ENCODE measurements at places on chromosomes 16 and 17. TPM values are rescaled to one million over a fixed set of nuclear protein-coding genes. Genes with fewer than 3 reads are reported as not detected.

GRCh38 chr17:5948811-5949210, 121.4 kb upstream of the WSCD1 start:
- H3K27me3 ChIP-seq, result no peaks in the 10 kb centered on the region
- DNase-seq, result no peak
- no peak overlapping the region for H3K4me3 ChIP-seq

DNA sequence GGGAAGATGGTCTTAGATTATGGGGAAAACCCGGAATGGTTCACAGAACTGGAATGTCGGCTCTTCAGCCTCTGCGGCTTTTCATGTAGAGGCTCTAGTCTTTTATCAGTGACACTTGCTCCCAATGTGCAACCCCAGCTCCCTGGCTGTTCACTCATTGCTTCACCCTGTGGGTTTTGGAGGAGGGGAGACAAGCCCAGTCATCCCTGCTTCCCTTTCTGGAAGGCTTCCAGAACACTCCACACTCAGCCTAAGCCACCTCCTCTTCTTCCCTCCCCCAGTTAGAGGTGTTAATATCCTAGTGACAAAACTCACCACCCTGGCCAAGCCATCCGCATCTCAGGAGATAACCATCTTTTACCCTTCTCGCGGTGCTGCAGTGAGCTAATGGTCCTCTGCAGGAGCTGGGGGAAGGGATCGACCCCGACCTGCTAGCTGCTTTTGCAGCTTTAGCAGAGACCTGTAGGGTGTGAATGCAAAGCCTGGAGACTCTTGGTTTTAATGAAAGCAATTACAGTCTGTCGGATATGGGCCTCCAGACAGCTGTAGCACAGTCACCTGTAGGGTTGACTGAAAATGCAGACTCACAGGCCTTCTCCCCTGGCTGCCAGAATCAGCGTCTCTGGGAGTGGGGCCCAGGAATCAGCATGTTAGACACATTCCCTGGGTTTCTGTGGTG, 24.3 kb upstream of the LASP1NB start:
- peak overlapping the region; percentile 5 for H3K27ac ChIP-seq
- peak; percentile 98 for DNase-seq
- H3K4me3 ChIP-seq, result no peak overlapping the region
- no peaks in the 10 kb centered on the region for H3K27me3 ChIP-seq
- peaks cover 66% of the 10 kb centered on the region for H3K36me3 ChIP-seq
- H3K4me1 ChIP-seq, result peaks cover 29% of the 10 kb centered on the region

GRCh38 chr17:81388091-81388611, 7.1 kb upstream of the BAHCC1 start:
- no peak for DNase-seq
- 0 out of 2 replicates have a peak overlapping the region, but pooled peaks have one; percentile 1 for H3K27ac ChIP-seq
- 0 out of 2 replicates have a peak, but pooled peaks cover 1% of the 10 kb centered on the region for H3K36me3 ChIP-seq

Gene PGP
- 5.8 TPM for total RNA-seq

- no peak for DNase-seq
- H3K36me3 ChIP-seq, result no peaks in the 10 kb centered on the region
- H3K27me3 ChIP-seq, result peaks cover 8% of the 10 kb centered on the region
These were observed 3.1 kb upstream of the MED11 start for GRCh38 chr17:4728124-4728523.

DNA sequence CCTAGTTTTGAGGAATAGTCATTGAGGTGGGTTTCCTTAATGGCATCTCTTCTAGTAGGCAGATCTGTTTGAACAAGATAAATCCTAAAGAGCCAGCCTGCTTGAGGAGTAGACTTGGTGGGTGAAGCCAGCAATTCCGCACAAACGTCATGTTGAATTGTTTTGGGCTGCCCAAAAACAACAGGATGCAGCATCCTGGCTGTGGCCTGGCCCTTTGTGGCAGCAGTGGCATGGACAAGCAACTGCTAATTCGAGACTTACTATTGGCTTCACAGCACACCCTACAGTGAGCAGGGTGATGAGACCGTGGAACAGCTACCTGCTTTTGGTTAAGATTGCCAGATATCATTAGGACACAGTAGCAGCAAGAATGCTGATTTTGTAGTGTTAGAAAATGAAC, 9.3 kb upstream of the VPS4A start:
- no peak overlapping the region for H3K4me3 ChIP-seq
- H3K27me3 ChIP-seq, result no peaks in the 10 kb centered on the region
- no peak overlapping the region for H3K27ac ChIP-seq

DNA sequence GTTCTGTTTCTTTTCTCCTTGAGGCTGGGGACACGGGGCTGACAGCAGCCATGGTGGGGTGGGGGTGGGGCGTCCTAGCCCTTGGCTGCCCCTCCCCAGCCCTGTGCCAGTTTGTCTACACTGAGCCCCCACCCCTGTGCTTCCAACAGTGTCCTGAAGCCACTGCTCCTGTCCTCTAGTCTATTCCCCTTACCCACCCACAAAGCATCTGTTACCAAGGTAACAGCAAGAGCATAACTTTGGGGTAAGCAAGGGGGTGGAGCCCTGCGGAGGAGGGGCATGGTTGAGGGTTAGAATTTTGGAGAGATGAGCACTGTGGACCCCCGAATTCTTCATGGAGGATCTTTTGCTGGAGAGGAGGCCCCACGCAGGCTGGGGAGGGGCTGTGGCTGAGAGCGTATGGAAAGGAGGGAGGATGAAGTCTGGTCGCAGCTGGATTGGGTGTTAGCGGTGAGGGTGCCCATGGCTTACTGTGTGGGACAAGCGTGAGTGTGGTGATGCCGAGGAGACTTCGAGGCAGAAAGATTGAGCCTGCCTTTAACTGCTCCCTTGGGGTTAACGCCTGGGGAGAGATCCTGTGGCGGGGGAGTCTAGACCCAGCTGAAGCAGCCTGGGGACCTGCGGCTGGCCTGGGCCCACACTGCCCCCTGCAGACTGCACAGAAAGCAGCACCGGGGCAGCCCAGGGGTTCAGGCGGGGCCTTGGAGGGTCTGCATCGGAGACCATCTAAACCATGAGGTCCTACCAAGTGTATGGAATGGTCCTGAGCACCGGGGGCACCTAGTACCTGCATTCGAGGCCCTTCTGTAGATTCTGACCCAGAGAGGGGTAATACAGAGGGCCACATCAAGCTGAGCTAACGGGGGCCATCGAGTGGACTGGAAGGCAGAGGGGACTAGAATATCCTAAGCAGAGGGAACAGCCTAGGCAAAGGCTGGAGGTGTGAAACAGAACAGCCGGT, 6.1 kb upstream of the STAC2 start:
- H3K27me3 ChIP-seq, result peaks cover 9% of the 10 kb centered on the region
- no peak overlapping the region for H3K4me3 ChIP-seq
- H3K36me3 ChIP-seq, result no peaks in the 10 kb centered on the region
- H3K4me1 ChIP-seq, result peaks cover 4% of the 10 kb centered on the region
- peak; percentile 26 for DNase-seq
- no peak overlapping the region for H3K27ac ChIP-seq

GRCh38 chr16:74216319-74216718, 80.3 kb upstream of the PSMD7 start:
- no peaks in the 10 kb centered on the region for H3K4me1 ChIP-seq
- DNase-seq, result peak; percentile 41
- H3K4me3 ChIP-seq, result no peak overlapping the region
- H3K36me3 ChIP-seq, result no peaks in the 10 kb centered on the region
- H3K27ac ChIP-seq, result no peak overlapping the region

Gene MSRB1
- 17.0 TPM for total RNA-seq

Gene SUPT6H
- 44.8 TPM for total RNA-seq

Gene MYOCD
- total RNA-seq, result 20.1 TPM

Data from IMR-90 (cell line).